ENCODE measurements at places on chromosomes 4 and X. TPM values are rescaled to one million over a fixed set of nuclear protein-coding genes. Genes with fewer than 3 reads are reported as not detected.

- no peak for DNase-seq
- H3K27me3 ChIP-seq, result no peaks in the 10 kb centered on the region
- no peaks in the 10 kb centered on the region for H3K4me1 ChIP-seq
- H3K27ac ChIP-seq, result no peak overlapping the region
Measured at GRCh38 chrX:121579016-121579760, 531.8 kb downstream of the GLUD2 start.

GRCh38 chr4:6750286-6751221 is 32.0 kb upstream of the KIAA0232 start:
- H3K27me3 ChIP-seq, result peaks cover 8% of the 10 kb centered on the region
- no peaks in the 10 kb centered on the region for H3K36me3 ChIP-seq
- peaks cover 8% of the 10 kb centered on the region for H3K4me1 ChIP-seq
- H3K4me3 ChIP-seq, result no peak overlapping the region
- no peak for DNase-seq

DNA sequence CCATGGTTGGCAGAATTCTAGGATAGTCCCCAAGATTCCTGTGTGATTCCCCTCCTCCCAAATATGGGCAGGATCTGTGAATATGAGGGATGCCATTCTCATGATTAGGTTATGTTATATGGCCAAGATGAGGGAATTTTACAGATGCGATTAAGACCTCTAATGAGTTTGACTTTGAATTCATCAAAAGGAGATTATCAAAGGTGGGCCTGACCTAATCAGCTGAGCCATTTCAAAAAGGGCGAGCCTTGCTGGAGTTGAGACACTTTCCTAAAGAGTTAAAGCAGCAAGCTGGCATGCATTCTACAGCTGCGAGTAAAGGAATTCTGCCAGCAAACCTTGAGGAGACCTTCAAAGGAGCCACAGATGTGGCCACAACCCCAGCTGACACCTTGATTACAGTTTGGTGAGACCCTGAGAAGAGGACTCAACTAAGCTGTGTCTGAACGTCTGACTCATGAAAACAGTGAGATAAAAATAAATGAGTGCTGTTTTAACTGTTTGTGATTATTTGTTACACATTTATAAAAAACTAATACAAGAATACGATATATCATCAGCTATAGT is 31.7 kb upstream of the TMPRSS11D start:
- no peaks in the 10 kb centered on the region for H3K4me1 ChIP-seq
- no peak overlapping the region for H3K27ac ChIP-seq
- H3K4me3 ChIP-seq, result no peak overlapping the region
- DNase-seq, result no peak
- H3K36me3 ChIP-seq, result no peaks in the 10 kb centered on the region
- no peaks in the 10 kb centered on the region for H3K27me3 ChIP-seq

Gene JCHAIN
- total RNA-seq, result 4.8 TPM

Gene TMEM175
- 60.9 TPM for total RNA-seq

Gene OTC
- not detected for total RNA-seq

DNA sequence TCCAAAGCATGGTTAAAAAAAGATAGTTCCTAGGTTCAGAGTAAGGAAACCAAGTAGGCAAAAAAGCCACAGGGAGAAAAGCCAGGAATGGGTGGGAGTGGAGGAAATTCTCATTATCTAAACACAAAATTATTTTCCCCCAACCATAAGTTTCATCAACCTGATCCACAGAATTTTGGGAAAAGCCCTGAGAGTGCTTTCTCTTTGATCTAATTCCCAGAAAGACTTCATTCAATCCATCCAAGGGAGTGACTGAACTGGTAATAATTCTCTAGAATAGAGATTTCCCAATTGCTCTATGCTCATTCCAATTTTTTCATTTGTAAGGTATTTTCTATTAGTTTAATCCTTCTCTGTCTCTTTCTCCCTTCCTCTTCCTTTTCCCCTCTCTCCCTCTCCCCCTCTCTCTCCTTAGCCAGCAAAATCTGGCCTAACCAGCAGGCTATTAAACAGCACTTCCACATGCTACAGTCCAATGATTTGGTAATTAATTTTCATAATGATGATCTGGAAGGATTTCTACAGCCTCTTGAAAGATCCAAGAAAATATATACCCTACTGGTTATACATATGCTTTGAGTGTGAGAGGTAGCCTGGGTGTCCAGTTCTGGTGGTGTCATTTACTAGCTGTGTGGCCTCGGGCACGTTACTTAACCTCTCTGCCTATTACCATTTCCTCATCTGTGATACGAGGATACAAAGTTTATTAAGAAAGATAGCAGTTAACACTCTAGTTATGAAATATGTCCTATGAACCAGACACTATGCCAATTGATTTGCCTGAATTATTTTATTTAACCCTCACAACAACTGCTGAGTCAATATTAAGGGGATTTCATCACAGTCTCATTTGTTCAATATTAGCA is 251.5 kb upstream of the RASGEF1B start:
- H3K4me1 ChIP-seq, result peaks cover 10% of the 10 kb centered on the region
- no peaks in the 10 kb centered on the region for H3K36me3 ChIP-seq
- no peak for DNase-seq
- H3K27ac ChIP-seq, result no peak overlapping the region
- no peak overlapping the region for H3K4me3 ChIP-seq

GRCh38 chrX:112235547-112235946 is 153.0 kb upstream of the TRPC5 start:
- H3K27me3 ChIP-seq, result no peaks in the 10 kb centered on the region
- no peaks in the 10 kb centered on the region for H3K4me1 ChIP-seq
- DNase-seq, result no peak
- H3K36me3 ChIP-seq, result no peaks in the 10 kb centered on the region
- no peak overlapping the region for H3K4me3 ChIP-seq

DNA sequence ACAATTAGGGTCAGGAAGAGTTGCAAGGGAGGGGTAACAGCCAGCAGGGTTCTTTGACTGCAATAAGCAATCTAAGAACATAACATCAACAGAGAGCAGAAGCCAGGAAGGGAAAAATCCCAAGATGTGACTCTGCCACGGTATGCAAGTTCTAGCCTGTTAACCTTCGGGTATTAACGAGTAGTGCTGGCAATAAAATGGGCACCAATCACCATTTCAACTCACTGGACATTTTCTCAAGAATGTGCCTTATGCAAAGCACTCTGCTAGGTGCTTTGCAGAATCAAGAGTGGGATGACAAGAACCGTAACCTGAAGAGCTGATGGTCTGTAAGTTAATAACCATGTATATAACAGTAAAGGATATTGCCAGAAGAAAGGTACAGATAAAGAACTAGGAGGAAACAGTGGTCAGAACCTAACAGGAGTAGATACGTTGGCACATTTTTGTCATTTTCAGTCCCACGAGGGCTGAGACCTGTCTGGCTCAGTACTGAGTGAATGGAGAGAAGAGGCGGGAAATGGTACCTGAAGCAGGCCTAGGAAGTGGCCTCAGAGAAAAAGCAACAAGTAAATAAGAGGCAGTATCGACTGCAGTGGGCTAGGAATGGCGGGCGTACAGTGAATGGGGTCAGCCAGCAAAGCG is 2.7 kb downstream of the ELOVL6 start:
- no peak for DNase-seq
- H3K4me3 ChIP-seq, result peak overlapping the region; percentile 87
- peaks cover 31% of the 10 kb centered on the region for H3K4me1 ChIP-seq
- H3K27ac ChIP-seq, result peak overlapping the region; percentile 85
- H3K27me3 ChIP-seq, result no peaks in the 10 kb centered on the region

Gene MAGEA12
- total RNA-seq, result 0.13 TPM

DNA sequence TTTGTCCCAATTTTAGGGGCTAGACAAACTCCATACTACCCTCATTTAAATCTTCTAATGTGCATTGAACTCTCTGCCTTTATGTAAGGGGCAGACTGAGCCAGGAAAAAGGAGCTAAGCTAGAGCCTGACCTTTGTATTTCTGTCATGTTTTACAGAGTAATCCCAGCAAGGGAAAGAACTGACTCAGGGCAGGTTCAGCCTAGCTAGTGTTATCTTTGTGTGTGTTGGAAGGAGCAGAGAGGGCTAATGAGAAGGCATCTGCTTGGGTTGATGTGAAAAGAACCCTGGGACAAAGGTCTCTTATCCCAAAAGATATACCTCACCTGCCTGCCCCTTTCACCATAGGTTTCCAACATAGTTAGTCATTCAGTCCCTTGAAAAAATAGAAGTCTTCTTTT is 31.7 kb downstream of the IGSF1 start:
- H3K27ac ChIP-seq, result no peak overlapping the region
- DNase-seq, result no peak
- no peaks in the 10 kb centered on the region for H3K4me1 ChIP-seq
- H3K4me3 ChIP-seq, result no peak overlapping the region
- H3K27me3 ChIP-seq, result no peaks in the 10 kb centered on the region
- no peaks in the 10 kb centered on the region for H3K36me3 ChIP-seq

Gene SOD3
- 0.35 TPM for total RNA-seq

DNA sequence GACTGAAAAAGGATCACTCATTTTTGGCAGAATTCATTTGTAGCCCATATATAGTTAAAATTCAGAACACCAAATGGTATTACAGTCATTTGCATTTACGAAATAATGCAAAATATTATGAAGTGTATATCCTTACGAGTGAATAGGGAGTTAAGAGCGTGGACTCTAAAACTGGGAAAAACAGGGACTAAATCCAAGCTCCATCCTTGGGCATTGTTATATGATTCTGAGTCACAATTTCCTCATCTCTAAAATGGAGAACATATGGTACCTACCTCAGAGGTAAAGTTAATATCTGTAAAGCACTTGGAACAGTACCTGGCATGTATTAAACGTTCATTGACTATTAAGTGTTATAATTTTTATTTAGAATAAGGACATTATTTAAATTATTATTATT is 106.3 kb downstream of the ZAR1 start:
- H3K4me3 ChIP-seq, result no peak overlapping the region
- H3K36me3 ChIP-seq, result no peaks in the 10 kb centered on the region
- no peak overlapping the region for H3K27ac ChIP-seq
- no peaks in the 10 kb centered on the region for H3K27me3 ChIP-seq
- no peaks in the 10 kb centered on the region for H3K4me1 ChIP-seq

- H3K4me3 ChIP-seq, result no peak overlapping the region
- H3K27ac ChIP-seq, result no peak overlapping the region
- peaks cover 16% of the 10 kb centered on the region for H3K4me1 ChIP-seq
- no peaks in the 10 kb centered on the region for H3K27me3 ChIP-seq
- H3K36me3 ChIP-seq, result no peaks in the 10 kb centered on the region
Measured at GRCh38 chr4:151403656-151404055, 5.3 kb upstream of the FHIP1A start.

Gene IL13RA1
- total RNA-seq, result 0.50 TPM

DNA sequence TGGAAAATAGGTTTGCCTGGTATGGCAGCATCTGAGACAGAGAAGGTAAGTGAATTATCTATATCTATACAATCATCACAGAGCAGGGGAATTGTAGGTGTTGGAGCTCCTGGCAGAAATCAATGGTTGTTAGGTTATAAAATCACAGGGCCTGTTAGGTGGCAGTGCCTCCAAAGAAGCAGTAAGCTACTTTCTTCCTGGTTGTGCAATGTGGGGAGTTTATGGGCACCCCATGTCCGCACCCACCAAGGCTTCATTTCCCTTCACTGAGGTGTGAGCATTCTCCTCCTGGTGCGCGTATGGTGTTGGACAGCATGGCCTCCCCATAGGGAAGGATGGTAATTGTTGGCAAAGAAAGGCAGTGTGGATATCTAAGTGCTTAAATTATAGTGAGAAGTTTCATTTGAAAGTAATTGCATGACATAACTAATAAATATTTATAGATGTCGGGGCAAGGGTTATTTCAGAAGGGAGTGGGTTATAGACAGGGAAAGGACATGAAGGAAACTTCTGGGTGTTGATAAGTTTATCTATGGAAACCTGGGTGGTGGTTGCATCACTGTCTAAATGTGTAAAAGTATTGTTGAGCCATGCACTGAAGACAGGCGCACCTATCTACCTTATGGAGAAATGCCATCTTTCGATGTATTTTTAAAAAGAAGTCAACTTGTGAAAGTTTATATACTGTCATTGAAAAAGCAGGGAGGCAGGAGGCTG is 153.7 kb downstream of the FRAS1 start:
- no peak overlapping the region for H3K4me3 ChIP-seq
- no peaks in the 10 kb centered on the region for H3K27me3 ChIP-seq
- no peak overlapping the region for H3K27ac ChIP-seq
- no peak for DNase-seq
- H3K36me3 ChIP-seq, result no peaks in the 10 kb centered on the region

DNA sequence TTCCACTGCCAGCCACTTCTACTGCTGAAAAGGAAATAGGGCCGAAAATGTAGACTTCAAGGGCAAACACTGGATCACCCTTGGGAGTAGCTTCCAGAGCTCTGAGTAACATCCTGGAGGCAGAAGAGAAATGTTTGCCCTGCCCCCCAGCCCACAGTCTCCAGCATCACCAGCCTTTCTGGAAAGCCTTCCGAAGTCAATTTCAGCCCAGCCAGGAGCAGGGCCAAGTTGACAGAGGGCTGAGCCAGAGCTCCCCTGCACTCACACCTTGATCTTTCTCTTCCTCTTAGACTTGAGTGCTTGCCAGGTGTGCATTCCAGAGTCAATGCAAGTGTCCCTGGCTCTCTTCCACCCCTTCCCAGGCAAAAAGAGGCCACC is 35.2 kb downstream of the SLC25A5 start:
- H3K4me3 ChIP-seq, result no peak overlapping the region
- no peaks in the 10 kb centered on the region for H3K27me3 ChIP-seq
- DNase-seq, result no peak
- peaks cover 18% of the 10 kb centered on the region for H3K4me1 ChIP-seq
- no peaks in the 10 kb centered on the region for H3K36me3 ChIP-seq
- peak overlapping the region; percentile 54 for H3K27ac ChIP-seq

- H3K27me3 ChIP-seq, result no peaks in the 10 kb centered on the region
- no peak for DNase-seq
- H3K4me1 ChIP-seq, result peaks cover 15% of the 10 kb centered on the region
- no peak overlapping the region for H3K27ac ChIP-seq
Measured at GRCh38 chrX:68431836-68432235, 1.5 kb downstream of the OPHN1 start.

GRCh38 chr4:118281611-118282442 is 71.0 kb downstream of the PRSS12 start:
- H3K27me3 ChIP-seq, result no peaks in the 10 kb centered on the region
- H3K4me1 ChIP-seq, result peaks cover 16% of the 10 kb centered on the region

Gene F11
- total RNA-seq, result not detected

Gene GABRA4
- total RNA-seq, result not detected

Gene DCHS2
- not detected for total RNA-seq

GRCh38 chr4:165461159-165461821 is 82.5 kb downstream of the CPE start:
- H3K36me3 ChIP-seq, result no peaks in the 10 kb centered on the region
- H3K4me3 ChIP-seq, result no peak overlapping the region
- H3K4me1 ChIP-seq, result no peaks in the 10 kb centered on the region
- no peak for DNase-seq

DNA sequence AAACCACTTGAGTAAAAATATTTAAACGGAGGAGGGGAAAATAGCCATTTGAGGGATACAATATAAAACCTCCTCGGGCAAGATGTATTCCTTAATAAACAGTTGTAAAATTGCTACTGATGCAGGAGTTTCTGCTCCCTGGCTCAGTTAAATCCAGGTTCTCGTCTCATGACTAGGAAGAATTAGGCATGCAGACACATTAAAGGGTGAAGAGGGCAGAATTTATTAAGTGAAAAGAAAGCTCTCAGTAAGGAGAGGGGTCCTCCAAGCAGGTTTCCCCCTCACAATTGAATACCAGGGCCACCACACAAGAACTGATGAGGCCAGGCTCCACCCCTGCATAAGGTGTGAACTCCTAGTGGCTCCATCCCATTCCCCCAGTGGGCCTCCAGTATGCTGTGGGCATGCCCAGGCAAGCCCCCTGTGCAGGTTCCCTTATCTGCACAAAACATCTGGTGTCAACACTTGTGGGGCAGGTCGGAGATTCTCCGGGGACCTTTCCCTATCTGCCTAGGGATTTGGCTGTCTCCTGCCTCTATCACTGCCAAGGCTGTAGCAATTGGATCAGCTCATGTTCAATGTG is 80.4 kb downstream of the HS6ST2 start:
- H3K27me3 ChIP-seq, result no peaks in the 10 kb centered on the region
- no peaks in the 10 kb centered on the region for H3K36me3 ChIP-seq
- no peak overlapping the region for H3K4me3 ChIP-seq
- DNase-seq, result no peak
- H3K27ac ChIP-seq, result no peak overlapping the region
- no peaks in the 10 kb centered on the region for H3K4me1 ChIP-seq
